ENCODE measurements at places on chromosomes 13 and 19. TPM values are rescaled to one million over a fixed set of nuclear protein-coding genes. Genes with fewer than 3 reads are reported as not detected.

DNA sequence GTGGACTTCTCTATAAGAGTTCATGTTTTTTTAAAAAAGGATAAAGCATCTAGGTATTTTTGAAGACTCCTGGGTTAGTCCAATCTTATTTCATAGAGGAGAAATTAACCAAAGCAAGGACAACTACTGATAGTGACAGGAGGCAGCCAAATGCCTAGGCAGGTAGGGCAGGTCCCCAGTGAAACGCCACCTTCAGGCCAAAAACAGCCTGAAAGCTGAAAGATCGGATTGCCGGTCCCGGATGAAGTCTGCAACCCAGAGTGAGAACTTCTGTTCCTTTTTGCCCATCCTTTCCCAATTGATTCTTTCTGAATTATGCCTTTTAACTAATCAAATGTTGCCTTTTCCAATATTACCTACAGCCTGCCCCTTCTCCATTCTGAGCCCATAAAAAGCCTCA is 6.1 kb upstream of the GGACT start:
- H3K4me1 ChIP-seq: no peaks in the 10 kb centered on the region
- DNase-seq: no peak
- no peaks in the 10 kb centered on the region for H3K36me3 ChIP-seq
- H3K4me3 ChIP-seq: no peak overlapping the region
- H3K27ac ChIP-seq: no peak overlapping the region
- H3K27me3 ChIP-seq: no peaks in the 10 kb centered on the region

DNA sequence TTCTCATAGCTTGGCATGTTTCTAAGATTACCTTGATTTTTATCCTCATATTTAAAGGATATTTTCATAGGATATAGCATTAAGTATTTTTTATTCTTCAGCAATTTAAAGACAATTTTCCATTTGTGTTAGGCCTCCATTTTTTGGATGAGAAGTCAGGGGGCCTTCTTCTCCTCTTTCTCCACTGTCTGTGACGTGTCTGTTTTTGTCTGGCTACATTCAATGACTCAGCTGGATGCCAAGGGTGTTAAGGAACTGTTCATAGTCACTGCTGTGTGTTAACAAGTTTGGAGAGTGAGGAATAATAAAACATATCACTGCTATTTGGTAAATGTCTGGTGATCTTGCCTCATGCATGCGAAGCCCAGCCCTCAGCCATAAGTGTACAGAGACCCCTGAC is 36.4 kb downstream of the ZNF582 start:
- H3K4me3 ChIP-seq: no peak overlapping the region
- DNase-seq: no peak
- no peaks in the 10 kb centered on the region for H3K4me1 ChIP-seq
- H3K27me3 ChIP-seq: no peaks in the 10 kb centered on the region

DNA sequence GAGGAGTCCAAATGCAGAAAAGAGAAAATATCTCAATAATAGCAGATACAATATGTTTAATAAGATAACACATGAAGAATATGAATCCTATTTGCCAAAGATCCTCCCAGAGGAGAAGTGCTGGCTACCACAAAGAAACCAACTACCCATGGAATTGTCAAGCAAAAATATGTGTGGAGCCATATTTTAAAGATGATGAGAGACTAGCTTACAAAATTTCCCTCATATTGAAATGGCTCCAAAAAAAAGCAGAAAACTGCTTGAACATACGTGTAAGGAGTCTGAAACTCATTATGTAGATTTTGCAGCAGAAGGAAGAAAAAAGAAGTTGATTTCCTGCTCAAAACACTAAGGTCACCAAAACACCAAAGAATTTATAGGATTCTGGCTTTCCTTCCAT is 94.2 kb downstream of the USP12 start:
- peaks cover 30% of the 10 kb centered on the region for H3K36me3 ChIP-seq
- H3K27me3 ChIP-seq: no peaks in the 10 kb centered on the region
- no peak overlapping the region for H3K27ac ChIP-seq
- no peaks in the 10 kb centered on the region for H3K4me1 ChIP-seq
- DNase-seq: no peak

- no peaks in the 10 kb centered on the region for H3K4me1 ChIP-seq
- H3K36me3 ChIP-seq: no peaks in the 10 kb centered on the region
- peaks cover 71% of the 10 kb centered on the region for H3K27me3 ChIP-seq
- no peak overlapping the region for H3K27ac ChIP-seq
Measured at GRCh38 chr13:78976696-78977095, 317.7 kb upstream of the OBI1 start.

DNA sequence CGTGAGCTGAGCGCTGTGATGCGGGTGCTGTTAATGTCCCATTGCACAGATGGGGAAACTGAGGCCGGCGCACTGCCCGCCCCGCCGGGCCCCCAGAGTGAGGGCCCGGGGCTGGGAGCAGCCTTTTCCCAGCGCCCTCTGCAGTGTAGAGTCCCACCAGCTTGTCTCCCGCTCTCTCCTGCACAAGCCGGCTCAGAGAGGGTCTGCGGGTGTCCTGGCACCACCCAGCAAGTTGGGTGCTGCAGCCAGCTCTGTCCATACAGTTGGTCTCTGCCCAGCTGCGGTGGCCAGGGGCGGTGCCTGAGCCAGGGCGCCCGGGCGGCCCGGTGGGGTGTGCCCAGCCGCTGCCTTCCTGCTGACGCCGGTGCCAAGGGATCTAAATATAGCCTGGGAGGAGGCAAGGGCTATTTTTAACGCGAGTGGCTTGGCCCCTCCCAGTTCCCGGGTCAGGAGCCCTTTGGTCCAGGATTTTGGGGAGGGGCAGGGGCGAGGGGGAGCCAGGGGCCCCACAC is 19.3 kb downstream of the GADD45B start:
- H3K27me3 ChIP-seq: no peaks in the 10 kb centered on the region
- peaks cover 33% of the 10 kb centered on the region for H3K4me1 ChIP-seq
- peak overlapping the region; percentile 66 for H3K4me3 ChIP-seq

- no peak overlapping the region for H3K27ac ChIP-seq
- no peaks in the 10 kb centered on the region for H3K4me1 ChIP-seq
- no peaks in the 10 kb centered on the region for H3K36me3 ChIP-seq
- peak; percentile 68 for DNase-seq
Measured at GRCh38 chr13:78137404-78138142, 218.9 kb upstream of the EDNRB start.

- peaks cover 40% of the 10 kb centered on the region for H3K4me1 ChIP-seq
- H3K4me3 ChIP-seq: no peak overlapping the region
- no peak for DNase-seq
- H3K36me3 ChIP-seq: peaks cover 20% of the 10 kb centered on the region
- H3K27ac ChIP-seq: no peak overlapping the region
- no peaks in the 10 kb centered on the region for H3K27me3 ChIP-seq
Measured at GRCh38 chr19:34363930-34364329, 1.1 kb upstream of the GPI start.

GRCh38 chr19:40539070-40539469 is 37.6 kb upstream of the SHKBP1 start:
- peak; percentile 16 for DNase-seq
- H3K27ac ChIP-seq: no peak overlapping the region
- H3K4me3 ChIP-seq: no peak overlapping the region
- H3K4me1 ChIP-seq: peaks cover 12% of the 10 kb centered on the region

GRCh38 chr13:22278336-22278929 is 607.6 kb downstream of the FGF9 start:
- no peak overlapping the region for H3K4me3 ChIP-seq
- peaks cover 6% of the 10 kb centered on the region for H3K4me1 ChIP-seq
- peak overlapping the region; percentile 10 for H3K27ac ChIP-seq
- no peaks in the 10 kb centered on the region for H3K36me3 ChIP-seq
- no peaks in the 10 kb centered on the region for H3K27me3 ChIP-seq
- no peak for DNase-seq

DNA sequence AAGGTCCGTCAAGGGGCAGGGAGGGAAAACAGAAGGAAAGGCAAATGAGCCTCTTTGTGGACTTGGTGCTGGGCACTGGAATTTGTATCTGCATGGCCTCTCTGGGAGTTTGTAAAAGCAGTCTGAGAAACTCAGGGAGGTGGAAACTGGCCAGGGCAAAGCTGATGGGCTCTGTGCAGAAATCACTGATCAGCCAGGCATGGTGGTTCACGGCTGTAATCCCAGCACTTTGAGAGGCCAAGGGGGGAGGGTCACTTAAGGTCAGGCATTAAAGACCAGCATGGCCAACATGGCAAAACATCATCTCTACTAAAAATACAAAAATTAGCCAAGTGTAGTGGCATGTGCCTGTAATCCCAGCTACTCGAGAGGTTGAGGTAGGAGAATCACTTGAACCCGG is 369.9 kb upstream of the ZNF507 start:
- H3K4me3 ChIP-seq: no peak overlapping the region
- no peaks in the 10 kb centered on the region for H3K27me3 ChIP-seq
- no peak for DNase-seq
- H3K4me1 ChIP-seq: no peaks in the 10 kb centered on the region
- H3K27ac ChIP-seq: no peak overlapping the region

GRCh38 chr19:8589177-8589714 is 12.0 kb upstream of the MYO1F start:
- H3K27ac ChIP-seq: no peak overlapping the region
- peaks cover 10% of the 10 kb centered on the region for H3K27me3 ChIP-seq
- no peak overlapping the region for H3K4me3 ChIP-seq
- H3K36me3 ChIP-seq: peaks cover 6% of the 10 kb centered on the region
- H3K4me1 ChIP-seq: peaks cover 6% of the 10 kb centered on the region

DNA sequence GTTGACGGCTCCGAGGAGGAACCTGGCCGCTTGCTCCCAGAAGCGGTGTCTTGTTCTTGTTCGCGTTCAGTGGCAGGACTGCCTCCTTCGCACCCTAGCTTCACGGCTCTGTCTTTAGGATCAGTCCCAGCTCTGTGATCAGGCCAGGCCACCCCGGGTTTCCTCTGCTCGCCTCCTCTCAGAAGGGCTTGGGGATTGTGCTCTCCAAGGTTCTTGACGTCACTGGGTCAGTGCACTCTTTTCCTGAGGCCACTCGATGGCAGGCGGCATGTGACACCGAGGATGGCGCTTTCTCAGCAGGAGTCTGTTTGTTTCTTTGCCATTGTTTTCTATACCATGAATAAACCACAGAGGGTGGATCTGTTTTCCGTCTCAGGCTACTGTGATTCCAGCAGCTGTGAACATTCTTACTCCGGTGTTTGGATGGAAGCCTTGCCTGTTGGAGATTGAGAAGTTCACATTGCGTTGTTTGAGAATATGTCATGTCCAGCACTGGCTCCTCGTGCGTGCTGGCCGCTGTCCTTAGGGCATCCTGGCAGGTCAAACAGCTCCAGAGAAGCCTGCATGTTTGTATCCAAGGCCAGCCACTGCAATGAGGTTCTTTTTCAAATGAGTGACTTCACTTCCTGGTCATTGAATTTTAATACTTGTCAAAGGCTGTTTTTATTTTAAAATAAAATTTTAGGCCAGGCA is 44.5 kb downstream of the SLC7A9 start:
- H3K4me1 ChIP-seq: no peaks in the 10 kb centered on the region
- H3K36me3 ChIP-seq: no peaks in the 10 kb centered on the region
- H3K4me3 ChIP-seq: no peak overlapping the region
- no peak overlapping the region for H3K27ac ChIP-seq

DNA sequence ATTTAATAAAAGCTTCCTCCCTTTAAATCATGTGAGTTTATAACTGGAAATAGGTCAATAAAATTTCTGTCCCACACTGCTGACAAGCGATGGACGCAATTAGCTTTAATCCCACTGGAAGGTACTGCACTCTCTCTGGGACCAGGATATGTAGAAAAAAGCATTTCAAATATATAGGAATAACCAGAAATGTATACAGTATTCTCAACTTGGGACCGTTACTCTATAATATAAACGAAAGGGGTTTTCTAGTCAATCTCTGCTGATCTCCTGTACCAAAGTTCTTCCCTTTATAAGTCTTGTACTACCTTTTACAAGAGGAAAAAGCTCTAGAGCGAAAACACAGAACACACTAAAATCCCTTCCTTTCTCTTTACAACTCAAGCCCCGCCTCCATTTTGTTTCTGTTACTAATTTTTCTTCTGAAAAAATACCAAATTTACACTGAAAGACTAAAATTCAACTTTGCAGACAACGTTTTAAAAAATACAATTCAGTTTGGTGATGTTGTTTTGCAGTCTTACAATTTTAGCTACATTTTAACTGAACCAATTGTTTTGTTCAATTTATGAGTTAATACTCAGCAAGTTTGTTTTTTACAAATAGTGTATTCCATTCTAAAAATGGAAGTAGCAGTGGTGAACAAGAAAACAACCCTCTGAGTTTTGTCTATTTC is 1.7 kb upstream of the USPL1 start:
- H3K4me3 ChIP-seq: no peak overlapping the region
- H3K36me3 ChIP-seq: peaks cover 2% of the 10 kb centered on the region
- no peaks in the 10 kb centered on the region for H3K27me3 ChIP-seq
- H3K4me1 ChIP-seq: peaks cover 17% of the 10 kb centered on the region
- peak; percentile 43 for DNase-seq

DNA sequence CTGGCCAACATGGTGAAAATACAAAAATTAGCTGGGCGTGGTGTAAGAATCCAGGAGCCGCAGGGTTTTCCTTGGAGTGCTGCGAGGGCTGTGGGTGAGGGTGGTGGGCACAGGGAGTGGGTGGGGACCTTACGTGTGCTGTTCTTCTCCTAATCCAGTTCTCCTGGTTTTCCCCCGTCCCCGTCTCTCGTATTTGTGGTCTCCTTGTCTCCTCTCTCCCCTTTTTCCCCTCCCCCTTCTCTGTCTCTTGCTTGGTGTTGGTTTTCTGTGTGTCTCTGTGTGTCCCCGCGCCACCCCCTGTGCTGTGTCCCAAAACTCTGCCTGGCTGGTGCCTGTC is 1.7 kb downstream of the SELENOW start:
- no peaks in the 10 kb centered on the region for H3K27me3 ChIP-seq
- H3K4me1 ChIP-seq: peaks cover 23% of the 10 kb centered on the region
- DNase-seq: no peak
- peaks cover 52% of the 10 kb centered on the region for H3K36me3 ChIP-seq

GRCh38 chr13:82614086-82614485 is 1268.2 kb downstream of the SLITRK1 start:
- DNase-seq: peak; percentile 7
- H3K4me3 ChIP-seq: no peak overlapping the region
- H3K27ac ChIP-seq: no peak overlapping the region
- H3K36me3 ChIP-seq: no peaks in the 10 kb centered on the region
- no peaks in the 10 kb centered on the region for H3K27me3 ChIP-seq
- H3K4me1 ChIP-seq: peaks cover 6% of the 10 kb centered on the region

DNA sequence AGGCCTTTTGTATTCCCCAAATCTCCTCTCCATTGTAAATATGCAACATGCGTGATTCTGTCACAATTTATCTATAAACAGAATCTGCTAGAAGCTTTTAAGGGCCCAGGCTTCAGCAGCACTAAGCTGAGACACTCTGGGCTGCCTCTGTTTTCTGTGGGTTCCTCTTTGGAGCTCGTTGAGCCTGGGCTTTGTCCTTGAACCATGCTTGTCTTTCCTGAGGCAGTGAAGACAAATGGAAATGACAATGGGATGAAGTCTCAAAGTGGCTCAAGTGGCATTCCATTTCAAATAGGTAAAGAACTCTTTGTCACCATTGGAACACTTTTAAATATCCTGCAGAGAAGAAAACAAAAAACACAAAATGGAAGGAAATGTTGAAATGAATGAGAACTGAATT is 40.3 kb downstream of the RASL11A start:
- no peak overlapping the region for H3K27ac ChIP-seq
- no peak overlapping the region for H3K4me3 ChIP-seq
- H3K36me3 ChIP-seq: no peaks in the 10 kb centered on the region

The LILRA5 gene
- not detected for total RNA-seq

The ZNF681 gene
- not detected for total RNA-seq

Measured in MCF 10A (cell line).